ENCODE measurements at places on chromosomes 2 and 18. TPM values are rescaled to one million over a fixed set of nuclear protein-coding genes. Genes with fewer than 3 reads are reported as not detected.

RNF144A gene
- 6.7 TPM for total RNA-seq

POTEJ gene
- not detected for total RNA-seq

TMEM247 gene
- total RNA-seq = not detected

NEU4 gene
- not detected for total RNA-seq

SMIM21 gene
- not detected for total RNA-seq

MC4R gene
- total RNA-seq = not detected
